Activated CD4-positive, alpha-beta T cell treated with anti-CD3 and anti-CD28 coated beads, Interleukin-2, amount 50 U/mL, for 24 hours (primary cell): ENCODE measurements at places on chromosomes 2 and 18.

DNA sequence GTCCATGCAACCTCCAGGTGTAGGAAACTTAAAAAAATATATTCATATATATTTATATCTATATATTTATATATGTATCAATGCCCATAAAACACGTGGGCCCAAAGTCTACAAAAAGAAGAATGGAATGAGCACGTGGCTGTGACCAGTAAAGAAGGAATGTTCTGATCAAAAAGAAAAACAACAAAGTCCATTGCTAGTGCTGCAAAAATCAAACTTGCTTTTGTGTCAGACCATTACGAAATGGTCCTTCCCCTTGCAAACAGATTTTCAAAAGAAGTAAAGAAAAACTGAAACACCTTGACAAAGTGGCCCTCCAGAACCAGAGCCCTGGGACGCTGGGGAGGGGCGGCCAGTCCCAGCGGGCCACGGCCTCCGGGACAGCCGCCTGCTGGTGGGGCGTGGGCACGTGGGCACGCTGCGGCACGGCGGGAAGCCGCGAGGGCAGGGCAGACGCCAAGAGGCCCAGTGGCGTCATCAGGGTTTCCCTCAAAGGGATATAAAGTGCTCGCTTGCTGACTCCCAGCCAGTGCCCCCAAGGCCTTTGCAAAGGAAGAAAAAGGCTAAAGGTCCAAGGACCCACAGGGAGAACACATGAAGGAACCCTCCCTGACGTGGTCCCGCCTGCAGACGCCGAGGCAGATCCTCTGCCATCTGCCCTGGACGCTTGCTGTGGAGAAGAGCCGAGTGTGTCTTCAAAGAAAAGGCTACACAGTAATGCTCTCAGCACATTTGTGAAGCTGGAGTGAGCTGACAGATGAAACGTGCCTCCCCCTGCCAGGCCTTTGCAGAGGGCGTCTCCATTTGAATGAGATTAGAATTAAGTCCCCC, 201.8 kb downstream of the TWIST2 start:
- no peak for DNase-seq

DNA sequence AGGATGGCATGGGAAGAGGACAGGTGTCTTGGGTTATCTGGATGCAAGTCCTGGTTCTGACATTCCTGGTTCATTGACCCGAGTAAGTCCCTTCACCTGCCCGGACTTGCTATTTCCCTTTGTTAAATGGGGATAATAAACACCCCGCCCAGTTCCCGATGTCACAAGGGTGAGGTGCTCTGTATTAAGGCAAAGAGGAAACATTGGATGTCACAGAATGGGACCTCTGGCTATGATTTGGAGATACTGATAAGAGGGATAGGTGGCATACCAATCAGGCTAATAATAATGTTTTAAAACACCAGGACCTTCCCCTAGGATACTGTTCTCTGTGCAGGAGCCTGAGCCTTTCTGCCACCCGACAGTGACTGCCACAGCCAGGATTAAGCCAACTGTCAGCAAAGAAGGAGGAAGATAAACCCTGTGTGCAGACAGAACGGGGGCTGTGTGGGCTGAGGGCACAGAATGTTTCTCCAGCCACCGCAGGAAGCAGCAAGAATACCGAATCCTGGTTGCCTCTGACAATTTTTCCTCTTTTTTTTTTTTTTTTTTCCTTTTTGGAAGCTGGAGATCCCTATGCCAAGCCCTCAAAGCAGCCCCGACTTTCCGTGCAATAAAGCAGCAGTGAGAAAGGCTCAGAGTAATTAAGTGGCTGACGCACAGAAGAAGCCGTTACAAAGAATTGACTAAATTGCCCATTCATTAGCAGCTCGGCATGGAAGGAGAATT, 336.6 kb downstream of the SMAD2 start:
- no peak for DNase-seq

DNA sequence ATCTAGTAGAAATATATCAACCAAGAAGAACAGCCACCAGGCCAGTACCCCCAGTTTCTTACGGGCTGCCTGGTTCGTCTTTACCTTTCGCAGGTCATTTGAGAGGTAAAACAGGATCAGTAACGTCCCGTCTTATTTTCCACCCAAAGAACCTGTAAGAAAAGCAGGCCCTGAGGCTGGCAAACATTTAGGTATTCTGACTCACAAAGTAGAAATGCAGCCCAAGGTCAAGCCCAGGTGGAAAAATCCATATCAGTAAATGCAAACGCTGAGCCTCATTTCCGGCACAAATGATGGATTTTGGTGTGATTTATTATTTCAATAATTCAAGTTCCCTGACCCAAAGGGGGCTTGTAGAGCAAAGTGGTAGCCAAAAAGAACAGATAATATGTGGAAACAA, 171.2 kb downstream of the ZNF516 start:
- no peak for DNase-seq

GRCh38 chr2:51667679-51668078, 635.7 kb upstream of the NRXN1 start:
- DNase-seq = no peak

- no peak for DNase-seq
Measured at GRCh38 chr18:77234504-77235365, 14.9 kb upstream of the GALR1 start.

DNA sequence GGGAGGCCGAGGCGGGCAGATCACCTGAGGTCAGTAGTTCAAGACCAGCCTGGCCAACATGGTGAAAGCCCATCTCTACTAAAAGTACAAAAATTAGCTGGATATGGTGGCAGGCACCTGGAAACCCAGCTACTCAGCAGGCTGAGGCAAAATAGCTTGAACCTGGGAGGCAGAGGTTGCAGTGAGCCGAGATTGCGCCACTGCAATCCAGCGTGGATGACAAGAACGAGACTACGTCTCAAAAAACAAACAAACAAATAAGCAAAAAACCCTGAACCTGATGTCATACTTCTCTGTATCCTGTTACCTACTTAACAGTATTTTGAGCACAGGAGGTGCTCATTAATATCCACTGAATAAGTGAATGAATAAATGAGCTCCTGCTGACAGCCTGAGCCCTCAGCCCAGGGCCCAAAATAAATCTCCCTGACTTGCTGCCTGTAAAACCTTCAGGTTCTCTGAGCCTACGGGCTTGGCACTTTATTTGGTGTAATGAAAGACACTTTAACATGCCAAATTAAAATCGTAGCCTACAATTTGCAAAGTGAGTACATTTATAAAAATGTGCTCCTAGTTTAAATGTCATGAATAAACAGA, 215.1 kb downstream of the ZNF385B start:
- DNase-seq = no peak

- no peak for DNase-seq
Measured at GRCh38 chr18:26071725-26072124, 18.7 kb downstream of the SS18 start.

DNA sequence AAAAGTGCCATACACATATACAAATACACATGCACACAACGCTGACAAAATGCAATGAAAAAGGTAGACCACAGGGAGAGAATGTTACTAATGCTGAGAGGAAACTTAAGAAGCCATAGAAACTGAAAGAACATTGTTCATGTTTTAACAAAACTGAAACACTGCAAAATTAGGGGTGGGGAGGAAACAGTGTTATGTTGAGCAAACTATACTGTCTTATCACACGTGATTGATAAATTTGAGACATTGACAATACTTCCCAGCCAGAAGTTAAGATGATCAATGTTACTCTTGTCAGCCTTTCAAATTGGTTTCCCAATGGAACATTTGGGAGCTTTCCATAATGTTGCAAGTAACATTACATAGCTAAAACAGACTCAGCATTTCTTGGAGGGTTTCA, 165.5 kb downstream of the L3MBTL4 start:
- DNase-seq = no peak

DNA sequence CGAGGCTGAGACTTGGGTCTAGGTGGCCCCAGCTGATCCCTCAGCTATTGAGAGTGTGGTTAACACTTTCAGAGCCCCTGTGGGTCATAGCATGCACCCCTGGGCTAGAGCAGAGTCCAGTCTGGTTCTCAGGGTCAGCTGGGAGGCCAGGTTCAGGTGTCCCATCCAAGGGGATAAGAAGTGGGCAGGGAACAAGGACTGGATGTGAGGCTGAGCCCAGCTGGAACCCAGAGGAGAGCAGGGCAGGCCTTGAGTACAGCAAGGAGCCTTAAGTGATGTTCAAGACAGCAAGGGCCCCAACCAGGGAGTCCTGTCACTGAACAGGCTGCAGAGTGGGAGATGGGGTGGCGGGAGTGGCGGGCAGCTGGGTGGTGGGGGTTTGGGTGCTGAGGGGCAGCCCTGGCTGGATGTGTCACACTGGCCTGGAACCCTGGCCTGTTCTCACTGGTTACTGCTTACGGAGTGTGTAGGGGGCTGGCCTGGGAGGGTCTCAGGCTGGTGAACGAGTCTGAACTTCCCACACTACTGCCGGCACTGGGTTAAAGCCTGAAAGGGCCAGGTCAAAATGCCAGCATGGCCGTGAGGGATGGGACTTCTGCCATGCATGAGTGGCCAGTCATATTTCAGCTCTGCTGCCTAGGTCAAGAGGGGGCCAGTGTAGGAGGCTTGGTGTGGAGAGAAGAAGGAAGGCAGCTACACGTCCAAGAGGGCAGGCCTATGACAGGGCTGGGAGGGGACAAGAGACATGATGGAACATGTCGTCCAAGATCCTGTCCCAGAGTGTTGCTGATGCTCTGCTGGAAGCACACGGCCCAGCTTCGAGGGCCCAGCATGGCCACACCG, 13.6 kb downstream of the TMEM185B start:
- no peak for DNase-seq

DNA sequence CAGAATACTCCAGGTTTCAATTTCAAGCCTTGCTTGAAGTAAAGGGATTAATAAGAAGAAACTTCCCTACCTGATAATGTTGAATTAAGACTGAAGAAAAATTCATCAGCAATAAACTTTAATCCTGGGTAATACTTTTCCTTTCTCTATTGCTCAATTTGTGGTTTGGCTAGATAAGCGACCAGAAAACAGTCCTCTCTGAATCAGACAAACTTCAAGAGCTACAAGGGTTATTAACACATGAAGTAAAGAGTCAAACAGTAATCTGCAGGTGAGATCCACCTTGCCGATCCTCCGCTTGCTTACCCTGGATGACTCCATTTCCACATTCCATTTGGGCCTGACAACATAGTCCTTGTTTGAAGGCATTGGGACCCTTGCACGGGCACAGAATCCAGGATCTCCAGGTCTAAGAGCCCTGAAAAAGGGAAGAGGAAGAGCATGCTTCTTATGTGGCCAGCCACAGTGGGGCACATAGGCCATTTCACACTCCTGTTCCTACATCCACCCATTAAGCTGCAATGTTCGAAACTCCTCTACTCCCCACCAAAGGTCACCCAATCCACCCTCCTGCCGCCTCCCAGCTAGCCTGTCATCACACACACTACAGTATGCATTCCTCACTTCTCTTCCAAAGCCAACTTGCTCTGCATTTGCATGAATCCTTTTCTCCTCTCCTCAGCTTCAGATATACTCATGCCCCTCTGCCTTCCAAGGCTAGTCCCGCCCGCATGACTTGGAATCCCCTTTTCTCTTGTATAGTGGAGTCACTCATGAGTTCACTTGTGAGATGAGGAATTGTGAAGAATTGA, 39.8 kb downstream of the IWS1 start:
- no peak for DNase-seq

DNA sequence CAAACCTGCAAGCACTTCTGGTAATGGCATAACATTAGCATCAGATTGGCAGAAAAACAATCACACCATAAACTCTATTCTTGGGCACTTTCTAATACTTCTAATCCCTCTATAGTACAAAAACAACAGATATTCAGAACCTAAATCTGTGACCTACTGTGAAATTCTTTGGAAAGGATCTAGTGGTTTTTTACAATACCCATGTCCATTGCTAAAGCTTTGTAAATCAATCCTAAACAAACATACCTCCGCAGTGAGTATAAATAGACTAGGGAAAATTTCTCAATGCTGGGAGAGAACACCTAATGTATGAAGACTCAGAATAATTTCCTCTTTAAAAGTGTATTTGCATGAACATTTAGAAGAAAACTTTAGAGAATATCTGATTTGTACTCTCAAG, 1098.5 kb upstream of the DDX18 start:
- no peak for DNase-seq

DNA sequence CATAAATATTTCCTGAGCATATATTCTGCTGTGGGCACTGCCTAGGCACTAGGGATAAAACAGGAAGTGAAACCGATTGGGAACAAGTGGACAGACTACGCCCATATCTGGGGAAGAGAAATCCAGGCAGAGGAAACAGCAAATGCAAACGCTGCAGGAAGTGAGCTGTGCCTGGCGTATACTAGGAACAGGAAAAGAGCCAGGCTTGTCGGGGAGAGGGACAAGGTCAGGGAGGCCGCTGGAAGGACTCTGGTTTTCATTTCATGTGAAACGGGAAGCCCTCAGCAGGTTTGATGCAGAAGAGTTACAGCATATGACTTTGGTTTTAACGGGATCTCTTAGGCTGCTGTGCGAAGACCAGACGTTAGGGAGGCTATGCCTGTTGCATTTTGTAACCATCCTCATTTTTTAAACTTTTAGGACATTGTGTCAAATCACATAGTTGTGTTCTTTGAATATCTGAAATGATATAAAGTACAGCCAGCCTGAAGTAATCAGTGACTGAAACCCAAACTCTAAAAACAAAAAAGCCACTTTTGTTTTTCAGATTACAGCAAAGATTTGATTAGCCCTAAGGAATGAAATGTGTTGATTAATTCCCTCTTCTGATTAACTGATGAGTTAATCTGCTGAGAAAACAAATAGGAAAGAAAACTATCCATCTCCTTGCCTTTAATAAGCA, 110.2 kb upstream of the PIEZO2 start:
- no peak for DNase-seq

GRCh38 chr2:111534910-111535352, 349.1 kb downstream of the ANAPC1 start:
- DNase-seq = no peak

- DNase-seq = no peak
Measured at GRCh38 chr18:4631239-4631638, 176.1 kb upstream of the DLGAP1 start.

- no peak for DNase-seq
Measured at GRCh38 chr2:239806758-239807434, 218.2 kb downstream of the NDUFA10 start.

GRCh38 chr2:205704127-205704741, 21.9 kb downstream of the NRP2 start:
- no peak for DNase-seq

DNA sequence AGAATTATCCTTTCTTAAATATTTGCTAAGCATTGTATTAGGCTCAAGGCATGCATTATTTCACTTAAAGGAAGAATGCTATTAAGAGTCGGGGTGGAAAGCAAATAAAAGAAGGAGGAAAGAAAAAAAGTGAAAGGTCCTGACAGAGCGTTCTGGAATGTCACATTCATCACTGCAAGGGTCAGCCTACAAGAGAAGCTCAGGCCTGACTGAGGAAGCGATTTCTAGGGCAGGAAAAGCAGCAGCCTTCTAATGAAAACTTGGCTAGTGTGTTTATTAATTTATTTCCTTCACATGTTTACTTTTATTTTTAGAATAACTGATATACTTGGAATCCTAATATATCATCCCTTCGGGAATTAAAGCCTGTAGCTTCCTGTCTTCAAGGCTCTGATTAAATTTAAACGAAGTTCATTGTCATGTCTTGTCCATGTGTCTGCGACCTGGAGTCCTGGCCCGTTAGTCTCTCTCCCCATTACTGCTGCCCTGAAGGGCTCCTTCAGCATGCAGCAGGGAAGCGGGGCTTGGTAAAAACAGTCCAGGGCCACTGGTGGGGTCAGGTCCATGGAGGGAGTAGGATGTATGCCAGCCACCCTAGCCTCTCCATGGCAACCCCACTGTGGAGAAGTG, 119.2 kb upstream of the CCDC68 start:
- DNase-seq = no peak

- DNase-seq = no peak
Measured at GRCh38 chr2:120348134-120348736, 2.3 kb downstream of the INHBB start.
